ENCODE measurements at places on chromosomes 4 and X. TPM values are rescaled to one million over a fixed set of nuclear protein-coding genes. Genes with fewer than 3 reads are reported as not detected.

Gene RAB9B
- total RNA-seq, result 0.11 TPM

Gene SULT1E1
- not detected for total RNA-seq

Gene TBX22
- total RNA-seq, result not detected

Gene ZCCHC18
- 3.8 TPM for total RNA-seq

DNA sequence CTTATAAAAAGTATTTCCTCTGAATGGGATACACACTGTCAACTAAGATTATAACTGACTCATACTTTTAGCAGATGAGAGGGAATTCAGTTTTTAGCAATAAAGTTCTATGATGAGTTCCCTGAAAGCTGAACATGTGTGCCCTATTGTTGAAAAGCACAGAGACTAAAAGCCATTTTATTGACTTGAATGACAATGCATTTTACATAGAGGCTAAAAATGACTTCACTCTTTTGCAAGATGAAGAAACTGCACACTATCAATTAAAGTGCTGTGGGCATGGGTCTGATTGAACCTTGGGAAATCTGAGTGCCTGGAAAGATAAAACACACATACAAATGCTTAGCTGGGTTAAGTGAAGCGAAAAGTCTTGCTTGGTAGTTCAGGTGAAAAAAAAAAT lies 633.4 kb downstream of the PDHA2 start:
- no peaks in the 10 kb centered on the region for H3K27me3 ChIP-seq
- DNase-seq, result no peak
- no peaks in the 10 kb centered on the region for H3K4me1 ChIP-seq

DNA sequence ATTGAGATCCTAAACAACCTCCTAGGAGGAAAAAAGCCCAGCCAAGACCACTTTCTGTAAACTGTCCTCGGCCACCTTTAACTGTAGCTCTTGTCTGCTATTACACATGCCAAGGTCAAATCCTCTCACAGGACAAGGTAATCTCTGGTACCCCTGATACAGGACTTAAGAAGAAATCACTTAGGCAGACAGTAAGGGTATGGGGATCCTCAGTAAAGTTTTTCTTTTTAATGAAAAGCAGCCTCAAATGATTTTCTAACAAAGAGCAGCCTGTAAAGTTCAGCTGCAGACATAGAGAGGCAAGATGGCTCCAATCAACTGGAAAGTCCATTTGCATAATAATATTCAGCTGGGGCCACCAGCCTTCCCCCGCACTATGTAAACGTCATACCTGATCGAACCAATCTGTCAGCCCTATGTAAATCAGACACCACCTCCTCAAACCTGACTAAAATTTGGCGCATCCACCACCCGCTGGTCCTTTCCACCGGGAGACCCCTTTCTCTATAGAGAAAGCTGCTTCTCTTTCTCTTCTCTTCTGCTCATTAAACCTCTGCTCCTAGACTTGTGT lies 14.6 kb upstream of the MPP1 start:
- H3K36me3 ChIP-seq, result no peaks in the 10 kb centered on the region
- H3K4me1 ChIP-seq, result no peaks in the 10 kb centered on the region
- H3K27ac ChIP-seq, result no peak overlapping the region
- DNase-seq, result no peak
- no peaks in the 10 kb centered on the region for H3K27me3 ChIP-seq
- no peak overlapping the region for H3K4me3 ChIP-seq

- no peaks in the 10 kb centered on the region for H3K36me3 ChIP-seq
- no peak overlapping the region for H3K4me3 ChIP-seq
- no peaks in the 10 kb centered on the region for H3K4me1 ChIP-seq
- no peak overlapping the region for H3K27ac ChIP-seq
- no peak for DNase-seq
Measured at GRCh38 chr4:37246891-37247290, 2.3 kb downstream of the NWD2 start.
